ENCODE measurements at places on chromosomes 5 and 9.

GRCh38 chr5:171571663-171572062 lies 152.2 kb downstream of the FGF18 start:
- peak; percentile 72 for DNase-seq

DNA sequence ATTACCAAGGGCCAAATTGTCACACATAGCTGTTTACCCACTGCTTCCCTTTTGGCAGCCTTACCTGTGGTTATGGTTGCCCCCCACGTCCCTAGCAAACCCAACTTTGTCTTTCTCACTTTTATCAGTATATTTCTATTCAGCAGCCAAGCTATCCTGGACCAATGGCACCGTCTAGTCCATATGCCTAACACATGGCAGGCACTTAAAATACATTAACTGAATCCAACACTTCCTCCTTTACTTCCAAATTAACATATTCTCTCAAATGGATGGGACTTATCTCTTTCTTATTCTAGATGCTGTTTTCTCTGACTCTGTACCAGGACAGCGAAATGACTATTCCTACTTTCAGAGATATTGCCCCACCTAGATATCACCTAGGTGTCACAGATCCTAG lies 50.9 kb upstream of the SLC44A1 start:
- DNase-seq = no peak

DNA sequence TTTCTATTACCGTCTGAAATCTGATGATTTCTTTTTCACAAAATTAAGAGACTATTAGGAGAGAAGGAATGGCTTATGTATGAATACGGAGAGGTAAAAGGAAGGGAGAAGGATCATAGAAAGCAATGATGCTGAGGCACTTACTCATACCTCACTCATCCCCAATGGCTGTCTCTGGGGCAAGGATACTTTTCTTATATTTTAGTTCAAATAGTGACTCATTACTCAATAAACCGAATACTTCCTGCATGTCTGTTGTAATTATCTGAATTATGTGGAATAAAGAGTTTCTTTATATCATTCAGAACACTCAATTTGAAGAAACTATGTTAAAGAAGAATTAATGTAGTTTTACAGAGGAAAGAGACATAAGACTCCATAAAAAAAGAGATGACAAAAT lies 284.5 kb upstream of the NUDT12 start:
- DNase-seq = peak; percentile 45

GRCh38 chr9:117293206-117294114 lies 121.4 kb downstream of the ASTN2 start:
- DNase-seq = no peak

All from EL (cell line).